NAMALWA (cell line): ENCODE measurements at places on chromosomes 2 and 18.

- no peak for DNase-seq
These were observed 979 bp downstream of the SLC9A2 start for GRCh38 chr2:102620332-102620731.

DNA sequence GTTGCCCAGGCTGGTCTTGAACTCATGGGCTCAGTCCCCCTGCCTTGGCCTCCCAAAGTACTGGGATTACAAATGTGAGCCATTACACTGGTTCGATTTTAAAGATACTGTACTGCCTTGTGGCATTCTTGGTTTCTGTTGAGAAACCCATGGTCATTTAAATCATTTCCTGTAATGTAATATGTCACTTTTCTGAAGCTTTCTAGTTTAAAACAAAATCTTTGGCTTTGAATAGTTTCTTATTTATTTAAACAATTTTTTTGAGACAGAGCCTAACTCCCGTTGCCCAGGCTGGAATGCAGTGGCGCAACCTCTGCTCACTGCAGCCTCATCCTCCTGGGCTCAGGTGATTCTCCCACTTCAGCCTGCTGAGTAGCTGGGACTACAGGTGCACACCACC is 8.9 kb downstream of the ZNF512 start:
- DNase-seq = no peak

GRCh38 chr2:74261204-74261864 is 62.9 kb downstream of the MTHFD2 start:
- DNase-seq = no peak

DNA sequence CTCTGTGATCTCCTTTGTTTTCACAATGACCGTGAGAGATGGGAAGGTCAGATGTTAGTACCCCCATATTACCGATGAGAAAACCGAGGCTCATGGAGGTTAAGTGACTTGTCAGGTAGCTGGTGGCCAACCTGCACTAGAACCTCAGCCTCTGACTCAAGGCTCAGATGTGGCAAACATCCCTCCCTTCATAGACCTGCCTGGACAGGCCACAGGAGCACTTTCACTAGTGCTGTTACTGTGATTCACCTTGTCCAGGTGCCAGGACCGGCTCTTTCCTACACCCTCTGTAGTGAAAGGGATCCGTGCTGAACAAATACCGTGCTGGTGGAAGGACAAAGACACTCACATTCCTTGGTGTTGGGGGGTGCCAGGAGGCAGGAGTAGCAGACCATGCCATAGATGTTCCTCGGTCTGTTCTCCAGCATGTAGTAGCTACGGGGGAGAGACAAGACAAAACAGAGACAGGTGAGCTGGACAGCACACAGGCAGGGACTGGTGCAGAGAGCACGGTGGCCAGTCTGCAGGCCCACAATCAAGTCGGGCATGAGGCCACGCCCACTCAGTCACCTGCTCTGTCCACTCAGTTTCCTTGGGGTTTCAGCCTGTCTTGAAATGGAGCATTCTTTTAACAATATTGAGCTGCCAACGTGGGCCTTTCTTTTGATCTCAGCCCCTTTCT is 65.9 kb downstream of the EDAR start:
- no peak for DNase-seq
